Activated T-cell treated with anti-CD3 and anti-CD28 coated beads for 24 hours (primary cell): ENCODE measurements at places on chromosomes 5 and 9.

- DNase-seq: no peak
Observed at GRCh38 chr9:32991897-32992594, 9.4 kb downstream of the APTX start.

GRCh38 chr5:87307796-87308423 lies 40.2 kb downstream of the RASA1 start:
- DNase-seq: no peak

GRCh38 chr5:108028412-108028811 lies 353.5 kb downstream of the FBXL17 start:
- DNase-seq: no peak

DNA sequence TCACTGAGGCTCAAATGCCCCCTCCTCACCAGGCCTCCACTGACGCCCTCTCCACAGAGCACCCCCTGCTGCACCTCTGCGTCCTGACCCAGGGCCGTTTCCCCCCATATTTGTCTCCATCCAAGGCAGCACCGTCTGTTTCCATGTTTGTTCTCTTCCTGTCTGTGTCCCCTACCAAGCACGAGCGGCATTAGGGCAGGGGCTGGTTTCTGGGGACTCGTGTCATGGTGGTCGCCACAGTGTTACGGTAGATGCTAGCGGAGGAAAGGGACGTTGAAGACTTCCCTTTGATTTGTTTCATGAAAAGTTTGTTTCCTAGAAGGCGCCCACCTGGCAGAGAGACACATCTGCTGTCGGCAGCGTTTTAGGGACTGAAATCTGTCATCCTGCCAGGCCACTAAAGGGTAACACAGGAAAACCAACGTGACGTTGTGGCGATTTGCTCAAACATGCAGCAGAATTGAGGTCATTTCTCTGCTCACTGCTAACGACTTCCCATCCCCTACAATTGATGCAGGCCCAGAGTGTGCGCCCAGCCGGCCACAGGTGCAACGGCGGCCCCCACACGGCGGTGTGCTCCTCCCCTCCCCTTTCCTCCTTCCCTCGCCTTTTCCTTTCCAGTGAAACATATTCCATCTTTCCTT lies 79.3 kb upstream of the IRX4 start:
- DNase-seq: no peak

DNA sequence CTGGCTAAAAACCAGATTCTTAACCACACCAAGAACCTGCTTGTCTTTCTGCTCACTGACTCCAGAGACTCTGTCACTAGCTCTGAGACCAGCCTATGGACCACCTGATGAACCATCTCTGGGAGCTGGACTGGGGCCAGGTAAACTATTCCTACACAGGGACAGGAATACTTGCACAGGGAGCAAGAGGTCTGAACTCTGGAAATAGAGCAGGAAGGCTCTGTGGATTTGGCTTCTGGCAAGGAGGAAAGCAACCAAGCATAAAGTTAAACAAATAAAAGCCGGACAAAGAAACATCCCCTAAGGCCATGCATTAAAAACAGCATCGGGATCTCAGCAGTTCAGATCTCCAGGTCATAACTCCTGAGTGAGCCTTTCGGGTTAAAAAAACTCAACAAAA lies 5.6 kb upstream of the SPARC start:
- DNase-seq: no peak

DNA sequence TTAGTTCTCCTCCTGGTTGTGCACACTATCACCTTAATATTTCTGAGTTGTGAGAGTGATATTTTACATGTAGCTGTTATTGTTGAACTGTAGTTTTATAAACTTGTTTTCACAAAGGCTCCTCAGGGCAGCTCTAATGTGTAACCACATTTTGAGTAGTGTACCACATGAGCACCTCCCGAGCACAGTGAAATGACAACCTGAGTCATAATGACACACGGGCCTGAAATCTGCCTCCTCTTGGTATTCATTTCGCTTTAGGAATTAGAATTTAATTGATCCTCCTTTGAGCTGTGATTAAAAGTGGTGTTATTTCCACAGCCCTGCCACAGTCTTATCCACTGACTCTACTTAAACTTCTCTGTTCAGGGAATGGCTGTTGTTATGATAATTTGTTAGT lies 7.9 kb downstream of the MTRR start:
- DNase-seq: no peak
